ENCODE measurements at places on chromosomes 6 and 20.

DNA sequence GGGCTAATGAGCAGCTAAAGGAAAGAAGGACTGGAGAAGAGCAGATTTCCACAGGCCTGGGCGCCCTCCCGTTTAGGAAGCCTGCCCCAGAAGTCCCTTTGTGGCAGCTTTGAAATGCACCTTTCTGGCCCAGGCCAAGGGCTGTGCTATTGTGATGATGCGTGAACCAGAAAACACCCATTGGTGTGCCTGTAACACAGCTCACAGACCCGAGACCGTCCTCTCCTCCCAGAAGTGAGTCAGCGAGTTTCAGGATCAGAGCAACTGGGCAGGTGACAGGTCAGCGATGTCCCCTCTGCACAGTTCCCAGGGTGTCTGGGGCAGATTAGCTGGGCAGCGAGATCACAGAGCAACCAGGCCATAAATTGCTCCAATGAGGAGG lies 71.9 kb upstream of the SULF2 start:
- peaks cover 3% of the 10 kb centered on the region for H3K4me1 ChIP-seq
- peaks cover 36% of the 10 kb centered on the region for H3K27me3 ChIP-seq
- no peak overlapping the region for H3K4me3 ChIP-seq
- H3K27ac ChIP-seq: no peak overlapping the region
- DNase-seq: no peak

DNA sequence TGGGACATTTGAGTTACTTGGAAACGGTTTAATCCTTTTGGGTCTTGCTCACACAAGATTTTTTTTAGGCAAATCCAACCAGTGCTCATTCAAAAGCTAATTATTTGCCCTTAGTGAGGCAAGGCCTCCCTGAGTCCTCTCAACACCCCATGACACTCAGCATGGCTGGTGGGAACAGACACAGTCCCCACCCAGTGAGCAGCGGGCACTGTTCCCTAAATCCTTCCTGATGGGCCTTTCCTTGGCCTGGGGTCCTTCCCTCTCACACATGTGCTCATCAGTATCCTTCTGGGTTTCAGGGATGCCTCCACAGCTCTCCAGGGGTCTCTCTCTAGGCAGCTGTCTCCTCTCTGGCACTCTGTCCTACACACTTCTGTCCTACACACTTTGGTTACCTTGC lies 28.0 kb downstream of the PLAGL2 start:
- H3K27ac ChIP-seq: no peak overlapping the region
- peaks cover 2% of the 10 kb centered on the region for H3K4me1 ChIP-seq
- no peaks in the 10 kb centered on the region for H3K27me3 ChIP-seq

DNA sequence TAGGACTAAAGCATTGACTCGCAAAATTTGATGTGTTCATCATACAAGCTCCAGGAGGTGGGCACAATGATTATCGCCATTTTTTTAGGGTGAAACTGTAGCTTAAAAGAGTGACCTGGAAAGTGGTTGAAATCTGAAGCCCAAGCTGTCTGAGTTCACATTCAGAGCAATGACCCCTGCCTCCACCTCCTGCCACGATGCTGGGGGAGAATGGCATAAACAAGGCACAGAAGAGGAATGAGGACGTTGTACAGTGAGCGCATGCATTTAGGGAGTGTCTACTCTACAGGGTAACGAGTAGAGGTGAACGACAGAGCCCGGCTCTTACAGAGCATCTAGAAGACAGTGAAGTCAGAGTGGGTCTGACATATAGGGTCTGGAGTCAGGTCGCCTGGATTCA lies 37.2 kb downstream of the CNKSR3 start:
- peaks cover 4% of the 10 kb centered on the region for H3K36me3 ChIP-seq
- peaks cover 6% of the 10 kb centered on the region for H3K27me3 ChIP-seq
- H3K27ac ChIP-seq: no peak overlapping the region
- no peak for DNase-seq

GRCh38 chr6:12899046-12899833 lies 182.7 kb downstream of the PHACTR1 start:
- no peak for DNase-seq
- H3K4me1 ChIP-seq: peaks cover 2% of the 10 kb centered on the region
- no peak overlapping the region for H3K4me3 ChIP-seq
- peaks cover 65% of the 10 kb centered on the region for H3K27me3 ChIP-seq
- H3K27ac ChIP-seq: no peak overlapping the region

DNA sequence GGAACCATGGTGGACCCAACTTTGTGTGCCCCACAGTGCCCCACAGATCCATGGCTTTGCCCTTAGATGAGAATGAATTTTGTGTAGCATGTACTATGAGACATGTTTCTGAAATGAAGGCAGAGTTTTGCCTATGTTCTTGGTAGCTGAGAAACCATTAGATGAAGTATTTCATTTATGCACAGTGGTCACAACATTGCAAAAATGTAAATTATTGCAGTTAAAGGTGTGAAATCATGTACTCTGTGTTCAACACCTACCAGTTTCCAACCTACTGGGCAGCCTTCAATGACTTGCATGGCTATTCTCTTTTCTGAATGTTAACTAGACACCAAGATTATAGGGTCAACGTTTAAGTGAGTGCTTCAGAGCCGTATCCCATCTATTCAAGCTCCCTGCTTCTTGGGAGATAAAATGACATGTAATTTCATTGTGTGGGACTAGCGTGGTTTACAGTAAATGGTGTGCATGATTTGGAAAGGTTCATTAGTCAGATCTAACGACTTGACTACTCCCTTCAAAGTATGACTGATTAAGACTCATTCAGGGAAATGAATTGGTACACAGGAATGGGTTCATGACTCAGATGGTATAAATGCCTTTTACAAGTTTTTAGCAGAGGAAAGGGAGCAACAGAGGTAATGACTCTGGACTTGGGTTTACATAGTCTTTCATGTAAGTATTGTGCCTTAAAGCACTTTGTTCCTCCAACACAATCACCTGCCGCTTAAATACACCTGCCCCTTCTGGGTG lies 106.1 kb upstream of the AKIRIN2 start:
- peaks cover 16% of the 10 kb centered on the region for H3K27me3 ChIP-seq
- DNase-seq: no peak
- H3K4me1 ChIP-seq: peaks cover 2% of the 10 kb centered on the region
- no peak overlapping the region for H3K27ac ChIP-seq
